Cortex of kidney (tissue), 1 donor: ENCODE measurements at places on chromosomes 3 and 15.

DNA sequence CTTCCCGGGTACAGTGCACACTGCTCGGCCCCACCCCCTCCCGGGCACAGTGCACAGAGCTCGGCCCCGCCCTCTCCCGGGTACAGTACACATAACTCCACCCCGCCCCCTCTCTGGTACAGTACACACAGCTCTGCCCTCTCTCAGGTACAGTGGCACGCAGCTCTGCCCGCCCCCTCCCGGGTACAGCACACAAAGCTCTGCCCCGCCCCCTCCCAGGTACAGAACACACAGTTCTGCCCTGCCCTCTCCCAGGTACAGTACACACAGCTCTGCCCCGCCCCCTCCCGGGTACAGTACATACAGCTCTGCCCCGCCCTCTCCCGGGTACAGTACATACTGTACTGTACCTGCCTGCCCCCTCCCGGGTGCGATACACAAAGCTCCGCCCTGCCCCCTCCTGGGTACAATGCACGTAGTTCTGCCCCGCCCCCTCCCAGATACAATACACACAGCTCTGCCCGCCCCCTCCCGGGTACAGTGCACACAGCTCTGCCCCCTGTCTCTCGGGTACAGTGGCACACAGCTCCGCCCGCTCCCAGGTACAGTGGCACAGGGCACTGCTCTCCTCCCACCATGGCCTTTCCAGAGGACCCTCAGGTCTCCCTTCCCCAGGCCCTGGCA is 16.4 kb upstream of the PRR20G start:
- no peak for DNase-seq

- DNase-seq: no peak
These were observed 19.0 kb upstream of the DLG1 start for GRCh38 chr3:197317250-197317963.

GRCh38 chr3:36743826-36744225 is 20.5 kb downstream of the DCLK3 start:
- DNase-seq: no peak

GRCh38 chr3:30305021-30305420 is 301.4 kb upstream of the TGFBR2 start:
- DNase-seq: no peak

GRCh38 chr3:41863024-41863423 is 98.9 kb downstream of the ULK4 start:
- no peak for DNase-seq

DNA sequence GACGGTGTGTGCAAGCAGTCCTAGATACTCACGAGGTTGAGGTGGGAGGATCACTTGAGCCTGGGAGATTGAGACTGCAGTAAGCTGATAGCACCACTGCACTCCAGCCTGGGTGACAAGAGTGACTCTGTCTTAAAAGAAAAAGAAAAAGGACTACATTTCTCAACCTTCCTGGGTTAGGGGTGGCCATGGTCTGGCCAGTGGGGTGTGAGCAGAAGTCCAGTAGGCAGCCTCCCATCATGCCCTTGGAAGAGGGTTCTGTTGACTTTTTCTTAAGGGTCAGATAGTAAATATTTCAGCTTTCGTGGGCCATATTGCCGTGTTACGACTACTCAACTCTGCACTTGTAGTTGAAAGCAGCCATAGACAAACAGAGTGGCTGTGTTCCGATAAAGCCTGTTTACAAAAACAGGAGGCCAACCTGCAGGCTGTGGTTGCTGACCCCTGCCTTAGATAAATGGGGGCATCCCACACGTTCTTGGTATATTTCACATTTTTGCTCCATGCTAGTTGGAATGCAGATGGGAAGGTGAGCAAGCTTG is 31.0 kb upstream of the PDE8A start:
- no peak for DNase-seq

GRCh38 chr3:44227632-44228031 is 14.1 kb upstream of the TOPAZ1 start:
- DNase-seq: no peak

GRCh38 chr3:170909129-170909903 is 879 bp upstream of the EIF5A2 start:
- no peak for DNase-seq

DNA sequence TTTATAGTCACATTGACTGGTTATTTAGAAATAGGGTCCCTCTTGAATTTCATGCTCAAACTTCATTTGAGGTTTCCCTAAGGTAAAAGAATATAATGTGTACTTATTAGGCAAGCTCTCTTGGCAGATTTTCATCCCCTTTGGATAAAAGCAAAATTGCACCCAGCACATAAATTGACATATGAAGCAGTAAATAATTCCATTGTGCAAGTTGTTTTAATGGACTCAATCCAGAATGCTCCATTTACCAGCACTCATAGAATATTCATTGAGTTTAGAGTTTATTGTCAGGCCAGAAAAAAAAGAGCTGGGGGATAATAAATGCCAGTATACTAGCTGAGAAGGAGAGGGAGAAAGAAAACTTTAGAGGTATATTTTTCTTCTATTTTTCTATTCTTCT is 136.8 kb downstream of the TPRG1 start:
- DNase-seq: no peak
